ENCODE measurements at places on chromosomes 13 and 19.

GRCh38 chr19:944171-944567 lies 18.3 kb downstream of the ARID3A start:
- DNase-seq = no peak

DNA sequence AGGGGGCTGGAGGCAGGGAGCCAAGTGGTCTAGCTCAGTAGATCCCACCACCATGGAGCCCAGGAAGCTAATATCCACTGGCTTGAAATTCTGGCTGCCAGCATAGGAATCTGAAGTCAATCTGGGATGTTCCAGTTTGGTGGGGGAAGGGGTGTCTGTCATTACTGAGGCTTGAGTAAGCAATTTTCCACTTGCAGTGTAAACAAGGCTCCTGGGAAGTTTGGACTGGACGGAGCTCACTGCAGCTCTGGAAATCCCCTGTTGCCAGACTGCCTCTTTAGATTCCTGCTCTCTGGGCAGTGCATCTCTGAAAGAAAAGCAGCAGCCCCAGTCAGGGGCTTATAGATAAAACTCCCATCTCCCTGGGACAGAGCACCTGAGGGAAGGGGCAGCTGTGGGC lies 349.2 kb upstream of the KLHL1 start:
- DNase-seq = no peak

- DNase-seq = no peak
Measured at GRCh38 chr13:110449219-110450015, 112.1 kb downstream of the RAB20 start.

- no peak for DNase-seq
Measured at GRCh38 chr13:42717176-42717575, 64.2 kb upstream of the FAM216B start.

DNA sequence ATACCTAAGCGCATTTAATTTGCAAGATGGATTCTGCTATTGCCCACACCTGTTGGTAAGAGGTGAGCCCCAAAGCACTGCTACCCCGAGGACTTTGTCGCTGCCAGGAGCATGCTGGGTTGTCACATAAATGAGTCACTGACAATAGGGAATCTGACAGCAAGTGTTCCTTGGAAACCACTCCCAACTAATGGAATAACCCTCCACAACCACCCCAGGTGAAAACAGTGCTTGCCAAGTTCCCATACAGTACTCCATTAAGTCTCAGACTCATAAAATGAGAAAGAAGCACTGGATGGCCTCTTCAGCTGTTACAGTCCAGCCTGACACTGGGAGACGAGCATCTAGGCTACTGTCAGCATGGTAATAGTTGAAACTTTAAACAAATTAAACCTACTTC lies 108.6 kb downstream of the EFNB2 start:
- DNase-seq = no peak

Measured in activated CD4-positive, CD25-positive, alpha-beta regulatory T cell (primary cell).